ENCODE measurements at places on chromosomes 1 and 21.

DNA sequence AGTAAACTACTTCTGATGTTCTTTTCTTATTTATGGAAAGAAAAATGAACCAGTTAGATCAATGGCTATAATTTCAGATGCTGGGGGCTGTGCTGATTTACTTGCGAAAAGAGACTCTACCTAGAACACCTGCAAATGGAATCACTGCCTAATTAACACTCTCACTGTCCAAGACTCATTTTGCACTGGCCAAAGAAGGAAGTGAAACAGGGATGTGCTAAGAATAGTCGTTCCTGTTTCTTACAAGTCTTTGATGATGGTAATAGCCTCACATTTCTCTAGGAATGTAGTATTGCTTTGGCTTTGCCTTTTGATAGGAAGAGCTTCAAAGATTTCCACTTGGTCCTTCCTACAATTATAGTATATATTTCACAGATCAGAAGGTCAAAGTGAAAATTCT is 12.7 kb upstream of the TSNAX start:
- no peak for DNase-seq

DNA sequence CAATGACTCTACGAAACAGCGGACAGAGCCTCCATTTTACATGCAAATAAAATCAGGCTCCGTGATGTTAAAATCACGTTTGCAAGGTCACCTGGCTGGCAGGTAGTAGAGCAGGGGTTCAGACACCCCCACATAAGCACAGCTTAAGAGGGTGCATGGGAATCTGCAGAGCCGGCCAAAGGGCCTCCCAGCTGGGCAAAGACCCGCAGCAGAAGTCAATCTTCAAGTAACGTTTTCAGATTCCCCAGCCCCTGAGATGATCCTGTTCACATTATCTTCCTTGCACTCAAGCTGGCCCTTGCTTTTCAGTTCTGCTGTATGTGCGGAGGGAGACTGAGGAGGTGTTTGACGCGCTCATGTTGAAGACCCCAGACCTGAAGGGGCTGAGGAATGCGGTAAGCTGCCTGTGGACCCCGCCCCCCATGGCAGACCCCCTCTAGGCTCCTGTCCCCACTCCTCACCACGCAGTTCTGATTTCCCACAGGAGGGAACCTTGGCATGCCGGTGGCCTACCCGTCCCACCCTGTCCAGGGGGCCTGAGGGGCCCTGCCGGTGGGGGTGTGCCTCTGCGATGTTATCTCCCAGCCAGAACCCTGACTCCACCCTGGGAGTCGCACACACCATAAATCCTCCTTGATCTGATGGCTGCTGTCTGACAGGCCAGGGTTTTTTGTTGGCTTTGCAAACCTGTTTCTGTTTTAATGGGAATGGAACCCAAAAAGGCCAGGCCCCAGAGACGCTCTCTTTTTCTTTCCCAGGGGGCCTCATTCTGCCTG is 28.2 kb downstream of the GRHL3 start:
- no peak for DNase-seq

GRCh38 chr1:67957066-67957465 is 93.4 kb downstream of the DIRAS3 start:
- DNase-seq = no peak

- no peak for DNase-seq
Measured at GRCh38 chr1:64687725-64688327, 57.0 kb upstream of the RAVER2 start.

DNA sequence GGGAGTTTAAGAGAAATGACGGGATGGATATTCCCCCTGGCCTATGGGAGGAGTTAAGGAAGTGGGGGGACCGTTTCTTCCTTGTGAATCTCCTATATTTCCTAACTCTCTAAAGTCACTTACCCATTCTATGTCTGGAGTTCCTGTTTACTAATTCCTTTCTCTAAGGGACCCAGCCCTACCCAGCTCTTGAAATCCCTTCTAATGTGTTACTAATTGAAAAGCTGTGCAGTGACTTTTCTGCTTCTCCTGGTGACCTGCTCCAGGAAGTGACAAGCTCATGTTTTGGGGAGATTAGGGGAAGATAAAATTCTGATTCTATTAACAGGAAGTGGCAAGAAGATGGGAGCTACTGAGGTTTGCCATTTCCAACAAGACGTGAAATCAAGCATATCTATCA is 4.0 kb upstream of the SAMSN1 start:
- no peak for DNase-seq

GRCh38 chr1:39333296-39333695 is 128.8 kb downstream of the MACF1 start:
- no peak for DNase-seq

All from keratinocyte (primary cell).